ENCODE measurements at places on chromosomes 13 and 19.

DNA sequence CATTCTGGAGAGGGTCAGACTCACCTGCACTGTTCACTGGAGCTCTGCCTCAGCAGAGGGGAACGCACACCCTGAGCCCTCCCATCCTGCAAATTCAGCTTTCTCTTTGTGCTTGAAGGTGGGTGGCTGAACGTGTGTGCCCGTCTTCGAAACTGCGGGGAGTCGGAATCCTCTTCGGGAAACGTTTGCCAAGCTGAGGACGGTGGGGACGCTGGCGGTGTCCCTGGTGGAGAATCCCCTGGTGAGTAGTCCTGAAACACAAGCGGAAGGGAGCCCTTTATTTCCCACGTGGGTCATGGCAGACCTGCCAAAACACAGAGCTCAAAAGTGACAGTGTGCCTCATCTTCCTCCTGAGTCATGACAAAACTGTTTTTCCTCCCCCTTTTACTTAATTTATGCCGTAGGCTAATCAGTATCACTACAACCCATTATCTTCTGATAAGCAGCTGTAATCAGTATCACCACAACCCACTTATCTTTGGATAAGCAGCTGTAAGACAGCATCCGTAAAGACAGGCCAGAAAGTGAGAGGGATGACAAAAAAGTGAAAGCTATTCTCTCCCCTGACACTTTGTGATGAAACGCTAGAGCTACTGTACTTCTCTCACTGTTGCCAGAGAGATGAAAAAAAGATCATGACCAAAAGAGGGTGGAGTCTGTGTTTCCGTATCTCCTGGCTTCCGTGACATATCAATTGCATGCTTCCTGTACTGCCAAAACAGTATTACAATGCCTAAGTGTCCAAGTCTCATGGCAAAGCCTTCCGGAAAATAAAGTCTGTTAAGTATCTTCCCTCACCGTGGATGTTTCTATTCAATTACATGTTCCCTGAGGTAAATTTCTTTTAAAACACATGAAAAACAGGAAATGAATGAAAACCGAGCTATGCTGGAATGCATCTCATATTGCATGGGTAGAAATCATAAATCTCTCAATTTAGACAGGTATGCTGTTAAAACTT lies 155.5 kb downstream of the TBC1D4 start:
- no peak for DNase-seq

GRCh38 chr13:22648320-22648801 lies 532.4 kb upstream of the SGCG start:
- no peak for DNase-seq

GRCh38 chr13:50847501-50847900 lies 4.0 kb upstream of the DLEU7 start:
- no peak for DNase-seq

DNA sequence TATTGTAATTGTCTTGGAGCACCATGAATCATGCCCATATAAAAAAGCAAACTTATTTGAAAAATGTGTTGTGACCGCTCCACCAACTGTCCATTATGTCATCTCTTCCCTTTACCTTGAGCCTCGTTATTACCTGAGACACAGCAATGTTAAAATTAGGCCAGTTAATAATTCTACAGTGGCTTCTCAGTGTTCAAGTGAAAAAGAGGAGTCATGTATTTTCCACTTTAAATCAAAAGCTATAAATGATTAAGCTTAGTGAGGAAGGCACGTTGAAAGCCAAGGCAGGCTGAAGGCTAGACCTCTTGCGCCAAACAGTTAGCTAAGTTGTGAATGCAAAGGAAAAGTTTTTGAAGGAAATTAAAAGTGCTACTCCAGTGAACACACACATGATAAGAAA lies 210.5 kb downstream of the GPC6 start:
- DNase-seq: no peak

GRCh38 chr19:48660852-48661710 lies 11.7 kb downstream of the NTN5 start:
- DNase-seq: peak; percentile 58

DNA sequence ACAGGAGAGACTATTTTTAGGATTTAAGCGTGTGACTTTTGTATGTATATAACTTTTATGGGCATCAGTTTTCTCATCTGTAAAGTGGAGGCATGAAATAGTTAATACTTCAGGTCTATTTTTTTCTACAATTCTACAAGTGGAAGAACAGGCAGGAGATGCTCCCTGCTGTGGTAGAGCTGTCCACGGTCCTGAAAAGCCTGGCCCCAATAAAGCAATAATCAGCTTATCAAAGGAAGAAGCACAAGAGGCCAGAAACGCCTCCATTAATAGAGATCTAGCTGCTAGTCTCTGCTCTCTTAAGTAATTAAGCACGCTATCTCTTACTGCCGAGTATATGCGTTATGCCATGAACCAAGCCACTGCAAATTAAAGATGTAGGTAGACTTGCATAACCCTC lies 28.0 kb upstream of the WASF3 start:
- no peak for DNase-seq

GRCh38 chr13:21826214-21827015 lies 155.5 kb downstream of the FGF9 start:
- DNase-seq: no peak

DNA sequence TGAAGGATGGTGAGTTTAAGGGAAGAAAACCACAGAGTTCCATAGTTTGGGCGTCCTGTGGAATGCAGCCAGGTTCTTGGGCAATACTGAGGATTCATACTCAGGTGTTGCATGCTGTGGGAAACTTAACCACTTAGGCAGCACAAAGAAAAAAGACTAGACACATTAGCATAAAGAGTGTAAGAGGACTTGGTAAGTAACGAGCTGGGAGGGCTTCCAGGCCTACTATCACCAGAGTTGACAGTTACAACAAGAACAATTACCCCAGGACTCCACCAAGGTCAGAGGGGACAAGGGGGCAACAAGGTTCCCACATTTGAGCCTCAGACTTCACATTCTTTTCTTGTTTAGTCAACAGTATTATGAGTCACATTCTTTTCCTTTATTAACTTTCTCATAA lies 33.2 kb downstream of the KCTD12 start:
- DNase-seq: no peak

- DNase-seq: no peak
Measured at GRCh38 chr13:49308097-49308875, 60.6 kb downstream of the CDADC1 start.

DNA sequence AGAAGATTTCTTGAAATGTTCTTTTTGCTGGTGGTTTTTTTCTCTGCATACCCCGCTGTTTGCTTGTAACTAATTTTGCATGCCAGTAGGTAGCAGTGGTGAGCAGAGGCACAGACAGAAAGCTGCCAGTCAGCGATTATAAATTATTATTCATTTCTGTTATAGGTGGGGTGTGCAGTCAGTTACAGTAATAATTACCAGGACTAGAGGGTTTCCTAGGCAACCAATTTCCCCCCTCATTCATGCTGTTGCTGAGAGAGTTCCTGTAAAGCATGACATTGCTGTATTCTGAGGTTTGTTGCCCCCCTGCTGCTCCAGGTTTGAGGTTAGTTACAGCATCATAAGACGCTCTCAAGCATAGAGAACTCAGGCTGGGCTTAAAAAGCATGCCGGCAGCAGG lies 104.5 kb downstream of the URI1 start:
- DNase-seq: no peak

DNA sequence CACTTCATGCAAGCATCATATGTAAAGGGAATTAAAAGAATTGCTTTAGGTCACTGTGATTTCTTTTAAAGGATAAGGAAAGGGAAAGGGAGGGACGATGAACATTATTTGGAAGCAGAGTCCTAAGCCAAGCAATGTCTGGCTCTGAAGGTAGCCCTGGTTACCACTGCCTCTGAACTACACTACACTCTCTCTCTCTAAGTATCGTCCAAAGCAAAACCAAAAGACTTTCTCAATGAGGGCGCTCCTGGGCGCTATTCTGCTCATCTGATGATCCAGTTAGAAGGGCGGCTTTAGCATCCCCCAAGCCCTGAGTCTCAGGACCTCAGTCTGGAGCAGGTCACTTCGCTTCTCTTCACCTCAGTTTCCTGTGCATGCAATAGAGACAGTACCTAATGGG lies 26.2 kb downstream of the FOXO1 start:
- no peak for DNase-seq

DNA sequence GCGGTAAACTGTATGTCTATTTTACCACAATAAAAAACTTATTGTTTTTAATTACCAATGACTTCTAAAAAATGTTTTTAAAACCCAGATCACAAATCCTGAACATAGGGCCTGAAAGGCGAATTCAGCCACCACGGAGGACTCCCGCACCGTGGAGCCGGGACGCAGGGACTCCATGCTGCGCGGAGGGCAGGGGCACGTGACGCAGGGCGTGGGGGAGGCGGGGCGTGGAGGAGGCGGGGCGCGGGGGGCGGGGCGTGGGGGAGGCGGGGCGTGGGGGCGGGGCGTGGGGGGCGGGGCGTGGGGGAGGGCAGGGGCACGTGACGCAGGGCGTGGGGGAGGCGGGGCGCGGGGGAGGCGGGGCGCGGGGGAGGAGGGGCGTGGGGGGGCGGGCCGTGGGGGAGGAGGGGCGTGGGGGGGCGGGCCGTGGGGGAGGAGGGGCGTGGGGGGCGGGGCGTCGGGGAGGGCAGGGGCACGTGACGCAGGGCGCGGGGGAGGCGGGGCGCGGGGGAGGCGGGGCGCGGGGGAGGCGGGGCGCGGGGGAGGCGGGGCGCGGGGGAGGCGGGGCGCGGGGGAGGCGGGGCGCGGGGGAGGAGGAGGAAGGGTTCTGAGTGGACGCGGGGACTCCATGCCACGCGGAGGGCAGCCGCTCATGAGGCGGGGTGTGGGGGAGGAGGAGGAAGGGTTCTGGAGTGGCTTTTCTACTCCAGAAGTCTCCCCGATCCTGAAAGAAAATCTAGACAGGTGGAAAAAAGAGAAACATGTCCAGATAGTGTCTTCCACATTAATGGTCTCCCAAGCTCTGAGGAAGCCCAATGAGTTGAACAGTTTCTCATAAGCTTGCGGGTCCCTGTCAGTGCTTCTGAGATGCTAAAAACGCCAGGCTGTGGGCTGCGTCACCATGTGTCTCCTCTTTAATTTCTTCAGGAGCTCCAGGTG lies 4.4 kb upstream of the PROZ start:
- peak; percentile 49 for DNase-seq

DNA sequence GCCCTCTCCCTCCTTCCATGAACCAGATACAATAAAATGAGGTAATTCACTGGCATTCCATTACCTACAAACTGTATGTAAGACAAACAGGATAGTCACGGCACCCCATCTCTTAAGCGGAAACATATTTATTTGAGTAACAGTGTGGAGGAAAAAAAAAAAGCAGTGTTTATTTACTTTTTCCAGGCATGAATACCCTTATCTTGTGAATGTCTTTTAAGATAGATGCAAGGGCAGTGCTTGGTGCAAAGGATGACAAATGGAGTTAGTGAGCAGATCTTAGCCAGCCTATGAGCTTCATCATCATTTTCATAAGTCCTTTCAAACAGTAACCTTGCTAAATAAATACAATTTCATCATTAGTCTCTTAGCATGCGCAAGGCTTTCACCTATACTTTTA lies 1661.8 kb upstream of the SPRY2 start:
- no peak for DNase-seq

DNA sequence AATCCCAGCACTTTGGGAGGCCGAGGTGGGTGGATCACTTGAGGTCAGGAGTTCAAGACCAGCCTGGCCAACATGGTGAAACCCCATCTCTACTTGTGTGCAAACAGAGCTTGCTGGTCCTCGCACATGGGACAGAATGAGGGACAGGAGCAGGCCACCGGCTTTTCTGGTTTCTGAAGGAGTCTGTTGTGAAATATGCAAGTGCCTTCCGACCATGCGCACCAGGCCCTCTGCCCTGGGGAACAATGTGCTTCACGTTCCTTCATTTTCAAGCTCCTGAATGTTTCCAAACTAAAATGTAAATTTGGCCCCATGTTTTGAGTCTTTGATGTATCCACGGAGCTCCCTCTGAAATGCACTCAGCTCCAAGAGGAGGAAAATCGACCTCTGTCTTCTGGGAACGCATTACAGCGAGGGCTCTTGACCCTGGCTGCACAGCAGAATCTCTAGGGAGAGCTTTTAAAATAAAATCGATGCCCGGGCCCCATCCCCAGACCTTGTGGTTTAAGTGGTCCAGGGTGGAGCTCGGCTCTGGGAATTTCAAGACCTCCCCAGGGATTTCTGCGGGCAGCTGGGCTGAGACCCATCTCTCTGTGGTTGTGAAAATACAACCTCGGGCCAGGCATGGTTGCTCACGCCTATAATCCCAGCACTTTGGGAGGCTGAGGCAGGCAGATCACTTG lies 9.3 kb upstream of the ACP4 start:
- DNase-seq: no peak

- DNase-seq: no peak
Measured at GRCh38 chr19:2282062-2282861, at the start of gene PEAK3. Gene PEAK3 (minus strand): TSS chr19:2282175. CDS start chr19:2280931, 1,244 bp downstream.

DNA sequence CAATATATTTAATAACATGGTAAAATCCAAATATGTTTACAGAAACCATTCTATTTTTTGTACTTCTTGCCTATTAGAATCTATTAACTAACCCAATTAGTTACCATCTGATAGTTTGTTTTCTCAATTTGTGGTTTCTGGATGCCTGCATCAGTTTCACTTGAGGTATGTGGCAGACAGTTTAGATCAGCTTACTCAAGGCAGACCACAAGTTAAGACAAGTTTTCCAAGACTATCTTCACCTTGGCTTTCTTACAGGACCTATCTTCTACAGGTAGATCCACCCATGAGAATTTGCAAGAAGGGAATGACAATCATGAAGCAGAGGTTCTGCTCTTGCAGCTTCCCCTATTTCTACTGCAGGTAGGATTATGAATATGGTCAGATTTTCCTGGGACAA lies 458.6 kb downstream of the DACH1 start:
- DNase-seq: no peak

DNA sequence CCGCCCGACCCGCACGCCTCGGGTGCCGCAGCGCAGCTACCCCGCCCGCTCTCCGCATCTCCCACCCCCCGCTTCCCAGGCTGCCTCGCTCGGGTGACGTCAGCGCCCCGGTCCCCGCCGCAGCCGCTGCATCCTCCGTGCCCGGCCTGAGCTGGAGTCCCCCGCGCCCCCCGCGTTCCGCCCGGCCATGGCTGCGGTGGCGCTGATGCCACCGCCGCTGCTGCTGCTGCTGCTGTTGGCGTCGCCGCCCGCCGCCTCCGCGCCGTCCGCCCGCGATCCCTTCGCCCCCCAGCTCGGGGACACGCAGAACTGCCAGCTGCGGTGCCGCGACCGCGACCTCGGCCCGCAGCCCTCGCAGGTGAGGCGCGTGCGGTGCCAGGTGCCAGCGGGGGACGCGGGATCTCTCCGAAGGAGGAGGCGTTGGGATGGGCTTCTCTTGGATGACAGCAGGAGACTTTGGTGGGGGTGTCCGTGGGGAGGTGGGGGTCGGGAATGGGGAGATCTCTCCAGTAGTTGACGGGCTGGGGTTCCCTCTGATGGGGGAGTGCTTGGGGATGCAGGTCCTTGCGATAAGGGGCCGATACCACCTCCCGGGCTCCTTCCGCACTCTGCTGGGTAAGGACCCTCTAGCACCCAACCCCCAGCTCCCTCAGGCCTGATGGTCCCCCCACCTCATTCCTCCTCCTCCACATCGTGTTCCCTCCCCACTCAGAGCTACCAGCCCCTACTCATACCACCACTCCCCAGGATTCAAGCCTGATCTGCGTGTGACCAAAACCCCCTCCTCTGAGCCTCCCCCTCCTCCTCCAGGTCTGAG lies at the start of gene TMEM59L:
TMEM59L (plus strand) TSS at position 99 of the 817 bp plus-strand sequence; CDS start at position 188, 89 bp downstream.
- DNase-seq: peak; percentile 22
